ENCODE measurements at places on chromosomes 7 and 10.

- no peak for DNase-seq
These were observed 112.9 kb downstream of the HIP1 start for GRCh38 chr7:75625868-75626267.

DNA sequence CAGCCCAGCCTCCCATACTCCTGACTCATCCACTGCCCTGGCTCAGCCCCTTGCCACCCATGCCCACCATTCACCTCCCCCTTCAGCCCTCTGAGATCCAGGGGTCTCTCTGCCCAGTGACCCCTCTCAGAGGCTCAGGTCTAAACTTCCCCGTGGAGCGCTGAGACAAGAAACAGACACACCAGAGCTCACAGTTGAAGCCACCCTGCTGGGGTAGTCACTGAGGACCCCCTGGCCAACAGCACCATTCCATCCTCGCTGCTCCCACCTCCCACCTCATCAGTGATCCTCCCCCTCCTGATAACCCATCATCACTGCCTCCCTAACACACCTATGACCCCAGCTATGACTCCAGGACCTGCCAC, 100.7 kb downstream of the GRID1 start:
- no peak for DNase-seq

- DNase-seq, result no peak
These were observed 5.0 kb upstream of the FAM20C start for GRCh38 chr7:187227-187927.

GRCh38 chr7:110051372-110051771, 1039.6 kb upstream of the LRRN3 start:
- DNase-seq, result no peak

DNA sequence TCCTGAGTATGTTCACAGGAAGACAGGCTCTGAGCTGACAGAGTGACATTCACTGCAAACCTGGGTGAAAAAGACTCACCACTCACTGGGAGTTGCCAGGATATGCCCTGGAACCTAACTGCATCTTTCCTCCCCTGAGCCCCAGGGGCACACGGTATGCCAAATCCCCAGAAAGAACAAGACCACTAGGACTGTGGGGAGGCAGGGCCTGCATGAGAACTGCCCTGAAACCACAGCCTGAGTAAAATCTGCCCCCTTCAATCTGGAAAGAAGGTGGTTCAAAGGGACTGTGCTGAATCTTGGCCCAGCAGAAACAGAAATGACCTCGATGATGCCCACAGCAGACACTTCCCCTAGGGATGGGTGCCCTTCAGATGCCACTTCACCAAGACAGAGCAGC, 6.5 kb downstream of the FAM53B start:
- no peak for DNase-seq

GRCh38 chr10:115566867-115567266, 473.7 kb downstream of the ATRNL1 start:
- no peak for DNase-seq

GRCh38 chr7:151378496-151379192, 31.2 kb downstream of the WDR86 start:
- DNase-seq, result no peak

DNA sequence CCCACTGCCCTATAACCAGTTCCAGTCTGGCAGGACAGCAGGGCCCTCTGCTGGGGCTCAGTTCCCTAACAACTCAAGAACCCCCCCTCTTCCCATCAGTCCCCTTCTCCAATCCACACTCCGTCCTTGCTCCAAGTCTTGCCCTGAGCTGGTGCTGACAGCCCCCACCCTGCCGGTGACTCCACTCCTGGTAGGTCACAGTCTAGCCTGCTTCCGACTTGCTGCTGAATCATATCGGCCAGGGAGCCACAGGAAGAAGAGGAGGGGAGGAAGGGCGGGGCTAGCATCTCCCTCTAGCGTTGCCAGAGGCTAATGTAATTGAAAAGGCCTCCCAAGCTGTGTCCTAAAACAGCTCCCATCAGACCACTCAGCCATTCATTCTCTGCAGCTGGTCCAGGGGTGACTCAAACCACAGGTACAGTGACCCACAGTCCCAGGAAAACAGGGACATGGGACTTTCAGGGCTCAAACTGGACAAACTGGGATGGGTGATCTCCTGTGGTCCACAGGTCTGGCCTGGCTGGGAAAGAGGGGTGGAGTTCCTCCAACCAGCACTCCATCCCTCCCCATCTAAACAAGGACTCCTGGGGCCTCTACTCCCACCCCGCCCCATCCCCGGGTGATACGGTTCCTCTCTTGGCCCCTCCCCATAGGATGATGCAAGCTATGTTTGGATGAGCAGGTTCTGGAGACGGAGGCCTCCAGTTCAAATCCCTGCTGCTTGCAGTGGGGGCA, 158.8 kb downstream of the SH3PXD2A start:
- DNase-seq, result peak; percentile 87

- no peak for DNase-seq
These were observed 3.8 kb upstream of the SDK1 start for GRCh38 chr7:3297105-3297819.

DNA sequence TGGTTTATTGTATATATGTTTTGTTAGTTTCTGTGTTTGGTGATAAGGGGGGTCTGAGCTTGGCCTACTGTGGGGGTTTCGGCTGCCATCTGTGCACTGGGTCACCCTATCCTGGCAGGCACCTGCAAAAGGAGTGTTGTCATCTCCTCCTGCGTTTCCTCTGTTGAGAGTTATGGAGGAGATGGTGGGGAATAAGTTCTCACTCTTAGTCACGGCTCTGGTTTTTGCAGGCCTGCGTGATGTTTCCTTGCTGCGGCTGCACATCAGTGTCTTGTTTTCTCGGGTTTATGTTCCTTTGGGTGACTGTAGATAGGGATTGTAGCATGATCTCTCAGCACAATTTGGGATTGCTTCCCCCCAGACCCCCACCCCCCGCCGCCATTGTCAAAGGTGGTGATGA, 36.8 kb downstream of the CCM2 start:
- no peak for DNase-seq

GRCh38 chr7:50690541-50691011, 92.1 kb downstream of the GRB10 start:
- no peak for DNase-seq

GRCh38 chr7:152335900-152336571, 99.8 kb downstream of the KMT2C start:
- DNase-seq, result no peak

- DNase-seq, result no peak
These were observed 694.1 kb downstream of the SUGCT start for GRCh38 chr7:40828686-40829600.

GRCh38 chr7:6589151-6589828, 531 bp upstream of the INTS15 start:
- no peak for DNase-seq

- no peak for DNase-seq
These were observed 121.7 kb downstream of the EVX1 start for GRCh38 chr7:27364344-27364758.

DNA sequence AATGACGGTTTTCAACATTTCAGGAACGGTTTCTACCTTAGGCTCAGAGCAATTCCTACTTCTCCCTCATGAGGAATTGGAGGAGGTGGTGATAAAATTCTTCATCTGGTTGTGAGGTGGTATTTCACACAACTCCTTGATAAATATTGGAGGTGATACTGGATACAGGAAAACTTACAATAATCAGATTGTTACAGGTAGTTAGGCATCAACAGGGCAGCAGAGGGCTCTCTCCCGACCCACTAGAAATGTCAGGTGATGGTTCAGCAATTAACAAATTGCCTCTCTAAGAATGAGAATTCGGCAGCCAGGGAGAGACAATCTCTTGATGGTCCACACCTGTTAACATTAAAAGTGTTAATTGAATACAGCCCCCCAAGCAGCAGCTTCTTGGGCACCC, 22.6 kb downstream of the ZNF786 start:
- no peak for DNase-seq

DNA sequence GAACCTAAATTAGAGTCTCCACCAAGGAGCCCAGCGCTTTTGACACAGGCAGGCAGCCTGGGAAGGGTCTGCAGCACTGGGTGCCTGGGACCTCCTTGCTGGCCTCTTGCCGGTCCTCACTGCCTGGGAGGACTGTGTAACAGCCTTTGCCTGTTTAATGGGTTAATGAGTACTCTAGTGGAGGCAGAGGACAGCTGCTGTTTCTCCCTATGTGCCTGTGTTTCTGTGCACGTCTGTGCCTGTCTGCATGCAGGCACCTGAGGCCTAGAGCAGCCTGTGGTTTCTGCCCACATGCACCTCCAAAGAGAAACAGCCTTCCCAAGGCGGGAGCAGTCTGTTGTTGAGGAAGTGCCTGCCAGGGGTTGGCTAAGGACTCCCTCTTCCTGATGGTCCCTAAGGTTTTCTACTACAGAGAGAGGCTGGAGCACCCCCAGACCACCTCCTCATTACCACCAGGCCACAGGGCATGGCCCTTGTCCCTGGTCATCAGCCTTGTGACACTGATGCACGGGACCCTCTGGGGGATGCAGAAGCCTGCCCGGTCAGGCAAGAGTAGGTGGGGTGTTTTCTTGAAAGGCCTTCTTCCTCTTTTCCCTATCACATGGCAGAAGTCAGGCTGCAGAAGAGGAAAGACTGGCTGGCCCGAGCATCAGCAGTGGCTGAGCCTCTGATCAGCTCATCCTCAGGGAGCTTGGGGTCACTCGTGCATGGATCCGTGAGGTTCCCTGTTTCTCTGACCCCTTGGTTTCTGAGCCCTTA, 14.2 kb downstream of the SLC29A3 start:
- DNase-seq, result no peak

GRCh38 chr10:30494558-30494957, 60.6 kb downstream of the MAP3K8 start:
- no peak for DNase-seq

DNA sequence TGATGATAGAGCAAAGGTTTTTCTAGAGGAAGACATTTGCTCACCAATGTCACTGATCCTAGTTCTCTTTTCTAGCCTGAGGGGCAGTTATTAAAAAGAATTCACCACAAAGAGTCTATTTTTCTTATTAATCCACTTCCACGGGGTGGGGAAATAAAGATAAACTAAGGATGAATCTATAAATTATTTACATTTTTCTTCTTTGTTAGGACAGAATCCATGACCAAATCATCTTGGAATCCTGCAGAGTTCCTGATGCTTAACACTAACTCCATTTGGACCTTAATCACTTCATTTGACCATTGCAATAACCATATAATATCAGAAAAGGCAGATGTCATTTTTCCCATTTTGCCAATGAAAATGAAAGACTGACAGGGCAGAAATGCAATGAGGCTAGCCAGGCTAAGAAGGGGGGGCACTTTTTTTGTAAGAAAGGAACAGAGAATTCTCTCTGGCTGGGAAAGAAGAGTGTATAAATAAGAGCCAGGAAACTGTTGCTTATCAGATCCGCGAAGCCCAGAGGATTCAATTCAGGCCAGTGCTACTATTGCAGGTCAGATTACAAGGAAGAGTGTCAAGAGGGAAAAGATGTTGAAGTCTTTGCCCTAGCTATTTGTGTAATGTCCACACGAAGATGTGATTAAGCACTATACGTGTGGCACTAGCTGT, 433.2 kb downstream of the TNS3 start:
- no peak for DNase-seq

- DNase-seq, result no peak
These were observed 81.6 kb upstream of the ANLN start for GRCh38 chr7:36308031-36308430.

- no peak for DNase-seq
These were observed 21.0 kb downstream of the XRCC2 start for GRCh38 chr7:152654971-152655370.

DNA sequence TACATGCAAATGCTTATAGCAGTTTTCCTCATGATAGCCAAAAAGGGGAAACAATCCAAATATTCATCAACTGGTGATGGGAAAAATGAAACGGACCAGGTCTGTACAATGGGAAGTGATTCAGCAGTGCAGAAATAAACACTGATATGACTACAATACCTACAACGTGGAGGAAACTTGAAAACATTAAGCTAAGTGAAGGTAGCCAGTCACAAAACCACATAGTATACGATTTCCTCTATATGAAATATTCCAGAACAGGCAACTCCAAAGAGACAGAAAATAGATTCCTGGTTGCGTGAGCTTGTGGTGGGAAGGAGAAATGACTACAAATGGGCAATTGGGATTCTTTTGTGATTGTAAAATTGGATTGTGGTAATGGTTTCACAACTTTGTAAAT, 263.1 kb upstream of the PITRM1 start:
- DNase-seq, result no peak

DNA sequence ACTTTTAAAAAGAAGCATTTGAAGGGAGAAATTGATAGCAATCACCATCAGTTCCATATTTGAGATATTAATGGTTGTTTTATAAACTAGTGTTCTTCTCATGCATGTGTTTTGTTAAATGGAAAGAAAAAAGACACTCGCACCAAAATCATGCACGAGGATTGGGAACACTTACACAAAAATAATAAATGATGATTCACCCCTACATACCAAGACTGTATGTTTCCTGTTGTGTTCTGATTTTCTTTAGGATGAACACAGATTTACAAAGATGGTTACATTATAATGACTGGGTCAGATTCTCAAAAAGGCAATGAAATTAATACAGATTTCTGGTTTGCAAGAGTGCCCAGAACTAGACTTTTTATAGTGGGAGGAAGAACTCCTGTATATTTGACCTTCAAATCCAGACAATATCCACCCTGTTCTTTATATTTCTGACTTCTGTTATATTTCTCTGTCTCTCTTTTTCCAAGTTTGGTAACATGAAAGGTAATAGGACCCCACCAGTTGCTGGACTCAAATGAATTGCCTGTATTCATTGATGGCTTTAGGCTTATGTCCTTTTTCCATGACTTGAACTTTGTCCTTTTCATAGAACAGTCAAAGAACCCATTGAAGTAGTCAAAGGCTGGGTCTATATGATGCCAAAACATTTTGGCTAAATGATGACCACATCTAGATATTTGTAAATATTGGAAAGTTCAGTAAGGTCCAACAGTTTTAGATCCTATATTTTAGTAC, 54.4 kb downstream of the SEMA3A start:
- no peak for DNase-seq

GRCh38 chr7:17493446-17493845, 195.0 kb downstream of the AHR start:
- DNase-seq, result no peak

DNA sequence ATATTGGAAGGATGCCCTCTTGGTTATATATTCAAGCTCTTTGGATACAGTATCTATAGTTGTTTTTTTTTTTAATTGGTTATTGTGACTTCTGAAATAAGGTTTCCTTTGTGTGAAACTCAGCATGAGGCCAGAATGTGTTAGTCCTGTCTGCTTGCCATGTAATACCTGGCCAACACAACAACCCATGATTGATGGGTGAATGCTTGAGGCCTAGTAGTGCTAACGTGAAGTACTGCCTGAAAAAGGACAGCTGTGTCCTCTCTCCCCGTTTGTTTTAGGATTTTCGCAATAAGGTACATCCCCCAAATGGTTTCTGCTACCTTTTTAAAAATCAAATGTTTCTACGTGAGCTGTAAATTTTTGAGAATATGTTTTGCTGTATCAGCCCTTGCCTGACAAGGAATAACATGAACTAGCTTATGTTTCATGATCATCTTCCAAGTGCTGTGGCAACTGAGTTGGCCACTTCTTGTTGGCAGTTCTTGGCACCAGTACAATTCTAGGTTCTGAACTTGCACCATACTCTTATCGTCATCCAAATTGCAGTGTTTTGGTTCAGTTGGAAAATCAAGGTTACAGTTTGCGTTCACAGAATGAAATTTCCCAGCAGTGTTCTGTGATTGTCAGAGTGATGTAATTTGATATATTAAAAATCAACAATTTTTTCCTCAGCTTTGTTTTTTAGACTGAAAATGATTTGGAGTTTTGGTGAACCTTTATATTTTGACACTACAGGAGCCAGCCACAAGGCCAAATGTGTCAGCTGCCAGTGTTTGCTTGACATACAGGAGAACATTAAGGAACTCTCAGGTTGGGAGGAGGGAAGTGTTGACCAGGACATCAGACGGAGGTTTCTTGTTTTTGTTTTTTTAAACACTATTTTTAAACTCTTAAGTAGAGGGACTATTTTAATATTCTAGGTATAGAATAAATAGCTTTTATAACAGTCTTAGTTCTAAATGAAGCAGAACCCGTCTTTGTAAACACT, 13.5 kb upstream of the ASCC1 start:
- no peak for DNase-seq

Measured in GM19239 (cell line).